ENCODE measurements at places on chromosomes 4 and X. TPM values are rescaled to one million over a fixed set of nuclear protein-coding genes. Genes with fewer than 3 reads are reported as not detected.

The CPZ gene
- total RNA-seq, result not detected

The TBC1D14 gene
- total RNA-seq, result 29.1 TPM

The SRPX2 gene
- total RNA-seq, result 95.5 TPM

The NSG1 gene
- total RNA-seq, result 47.9 TPM

The HPSE gene
- 1.3 TPM for total RNA-seq

The SAGE1 gene
- not detected for total RNA-seq

The COMMD8 gene
- 16.4 TPM for total RNA-seq

The NAT8L gene
- total RNA-seq, result 0.09 TPM

Measured in endothelial cell of coronary artery (primary cell).